ENCODE measurements at places on chromosomes 1 and 21. TPM values are rescaled to one million over a fixed set of nuclear protein-coding genes. Genes with fewer than 3 reads are reported as not detected.

DNA sequence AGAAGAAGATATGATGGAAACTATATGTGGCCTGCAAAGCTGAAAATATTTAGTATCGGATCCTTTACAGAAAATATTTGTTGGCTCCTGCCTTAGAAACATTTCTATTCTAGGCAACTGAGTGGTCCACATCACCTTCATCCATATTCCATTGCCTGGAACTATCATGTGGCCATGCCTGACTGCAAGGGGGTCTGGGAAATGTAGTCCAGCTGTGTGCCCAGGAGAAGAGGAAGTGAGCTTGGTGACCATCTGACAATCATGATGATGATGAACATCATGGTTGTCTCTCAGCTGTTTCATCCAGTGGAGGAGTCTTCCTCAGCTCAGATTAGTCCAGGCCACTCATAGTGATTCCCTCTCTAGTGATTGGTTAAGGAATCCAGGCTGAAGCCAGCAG lies 61.8 kb upstream of the IFNLR1 start:
- no peak overlapping the region for H3K4me3 ChIP-seq
- no peaks in the 10 kb centered on the region for H3K4me1 ChIP-seq
- no peaks in the 10 kb centered on the region for H3K27me3 ChIP-seq

- H3K4me1 ChIP-seq, result no peaks in the 10 kb centered on the region
- peaks cover 8% of the 10 kb centered on the region for H3K36me3 ChIP-seq
- H3K27ac ChIP-seq, result no peak overlapping the region
- no peak overlapping the region for H3K4me3 ChIP-seq
Measured at GRCh38 chr21:34147792-34148418, 74.5 kb downstream of the MRPS6 start.

GRCh38 chr21:36966821-36967768 lies 626 bp upstream of the HLCS start:
- no peaks in the 10 kb centered on the region for H3K36me3 ChIP-seq
- peak overlapping the region; percentile 81 for H3K27ac ChIP-seq
- H3K27me3 ChIP-seq, result no peaks in the 10 kb centered on the region
- DNase-seq, result peak; percentile 27
- H3K4me3 ChIP-seq, result peak overlapping the region; percentile 50

GRCh38 chr21:31343680-31344480 lies at the start of gene TIAM1:
TSS of gene TIAM1 (minus strand) at chr21:31344261. CDS start at chr21:31266972, 77,289 bp downstream.
- H3K27ac ChIP-seq, result peak within 1 kb of the TSS; percentile 18
- peaks cover 22% of the 10 kb centered on the region for H3K4me1 ChIP-seq
- no peaks in the 10 kb centered on the region for H3K27me3 ChIP-seq
- no peaks in the 10 kb centered on the region for H3K36me3 ChIP-seq
- H3K4me3 ChIP-seq, result peak within 1 kb of the TSS; percentile 51

PAPPA2 gene
- not detected for total RNA-seq

EFNA1 gene
- total RNA-seq, result 1.5 TPM
